AG10803 (cell line): ENCODE measurements at places on chromosomes 4 and X.
A peak's percentile ranks its signal among the peaks of the same experiment; 100 is the strongest.

- DNase-seq: no peak
Observed at GRCh38 chrX:131910586-131910985, 112.5 kb upstream of the STK26 start.

GRCh38 chrX:103367502-103367901 is 8.8 kb upstream of the BEX3 start:
- peak; percentile 31 for DNase-seq

DNA sequence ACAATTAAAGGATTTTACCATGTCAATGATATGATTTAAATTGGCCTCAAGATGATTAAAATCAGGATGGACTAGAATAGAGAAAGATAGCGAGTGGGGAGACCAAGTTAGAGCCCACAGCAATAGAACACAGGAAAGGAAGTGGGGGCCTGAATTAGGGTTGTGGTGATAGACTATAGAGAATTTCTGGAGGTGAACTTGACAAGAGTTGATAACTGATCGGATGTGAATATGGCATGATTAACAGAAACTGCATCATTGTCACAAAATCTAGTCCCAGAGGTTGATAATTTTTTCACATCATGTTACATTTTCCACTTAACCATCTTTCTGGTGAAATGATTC is 26.3 kb upstream of the TRPC3 start:
- DNase-seq: no peak

GRCh38 chr4:1870328-1870577 is 940 bp upstream of the NSD2 start:
- peak; percentile 75 for DNase-seq

- peak; percentile 30 for DNase-seq
Observed at GRCh38 chr4:38868059-38868960, 704 bp downstream of the FAM114A1 start.

DNA sequence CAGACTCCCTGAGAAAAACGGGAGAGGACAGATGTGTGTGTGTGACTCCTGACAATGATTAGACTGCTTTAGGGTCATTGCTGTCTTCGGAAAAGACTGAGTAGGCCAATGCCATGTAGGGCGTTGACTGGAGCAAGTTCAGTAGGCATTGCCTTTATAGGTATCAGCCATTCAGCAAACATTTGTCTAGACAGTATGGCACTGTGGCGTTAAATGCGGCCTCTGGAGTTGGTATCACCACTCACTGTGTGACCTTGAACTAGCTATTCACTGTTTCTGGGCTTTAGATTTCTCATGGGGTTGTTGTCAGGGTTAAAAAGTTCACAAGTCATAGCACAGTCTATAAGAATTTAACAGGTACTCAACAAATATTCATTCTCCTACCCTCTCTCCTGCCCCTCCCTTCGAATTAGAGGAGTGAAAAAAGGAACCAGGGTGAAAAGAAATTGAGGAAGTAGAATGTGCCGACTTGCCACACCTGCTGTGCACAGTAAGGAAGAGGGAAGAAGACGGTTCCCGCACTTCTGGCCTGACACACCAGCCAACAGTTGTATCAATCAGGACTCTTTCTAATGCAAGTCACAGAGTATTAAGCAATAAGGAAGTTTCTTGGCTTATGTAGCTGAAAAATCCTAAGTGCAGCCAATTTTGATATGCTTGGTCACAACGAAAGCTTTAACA is 83.2 kb upstream of the PLAC8 start:
- no peak for DNase-seq

DNA sequence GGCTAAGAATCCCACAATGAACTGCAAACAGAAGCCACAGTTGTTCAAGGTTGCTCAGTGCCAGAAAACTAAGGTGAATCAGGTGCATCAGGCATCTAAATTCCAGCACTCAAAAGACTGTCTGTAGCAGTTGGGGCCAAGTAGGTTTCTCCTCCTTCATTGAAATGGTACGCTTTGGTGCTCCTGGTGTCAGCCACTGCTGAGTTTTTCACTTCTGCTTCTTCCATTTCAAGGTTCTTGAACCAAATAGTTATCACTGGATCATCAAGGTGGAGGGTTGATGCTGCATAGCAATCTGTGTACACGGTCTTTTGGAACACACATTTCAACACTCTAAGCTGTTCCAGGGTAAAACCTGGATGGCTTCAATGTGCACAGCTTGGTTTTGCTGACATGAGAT is 74.4 kb downstream of the TMA16 start:
- DNase-seq: no peak

DNA sequence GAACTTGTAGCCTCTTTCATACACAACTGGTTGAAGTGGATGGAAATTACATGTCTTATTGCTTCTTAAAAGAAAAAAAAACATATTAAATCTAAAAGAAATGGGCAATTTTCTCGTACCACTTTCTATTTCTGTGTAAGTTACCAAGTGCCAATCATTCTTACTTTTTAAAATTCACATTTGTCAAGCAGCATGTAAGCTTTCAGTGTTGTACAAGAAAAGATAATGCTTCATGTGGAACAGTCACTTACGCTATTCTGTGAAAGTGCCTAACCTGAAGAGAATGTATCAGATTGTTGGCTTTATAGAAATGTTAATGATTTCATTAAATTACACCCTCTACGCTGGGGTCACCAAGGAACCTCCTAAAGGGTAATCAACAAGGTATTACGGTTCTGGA is 4.4 kb upstream of the DCTD start:
- no peak for DNase-seq

- no peak for DNase-seq
Observed at GRCh38 chr4:129804461-129804981, 708.6 kb downstream of the C4orf33 start.

DNA sequence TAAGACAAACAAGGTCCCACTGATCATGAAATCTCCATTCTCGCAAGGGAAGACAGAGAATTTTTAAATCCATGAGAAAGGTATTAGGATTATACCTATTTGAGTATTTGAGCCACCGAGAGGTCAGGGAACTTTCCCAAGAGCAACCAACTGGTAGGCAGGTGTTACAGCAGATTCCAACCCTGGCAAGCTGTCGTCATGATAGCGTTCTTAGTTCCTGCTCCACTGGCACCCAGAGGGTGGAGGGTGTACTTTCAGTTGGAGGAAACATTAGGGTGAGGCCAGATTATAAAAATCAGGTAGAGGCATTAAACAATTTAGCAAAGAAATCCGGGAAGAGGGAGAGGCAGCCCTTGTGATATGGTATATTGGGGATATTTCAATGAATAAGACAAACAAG is 23.3 kb downstream of the COQ2 start:
- DNase-seq: no peak

DNA sequence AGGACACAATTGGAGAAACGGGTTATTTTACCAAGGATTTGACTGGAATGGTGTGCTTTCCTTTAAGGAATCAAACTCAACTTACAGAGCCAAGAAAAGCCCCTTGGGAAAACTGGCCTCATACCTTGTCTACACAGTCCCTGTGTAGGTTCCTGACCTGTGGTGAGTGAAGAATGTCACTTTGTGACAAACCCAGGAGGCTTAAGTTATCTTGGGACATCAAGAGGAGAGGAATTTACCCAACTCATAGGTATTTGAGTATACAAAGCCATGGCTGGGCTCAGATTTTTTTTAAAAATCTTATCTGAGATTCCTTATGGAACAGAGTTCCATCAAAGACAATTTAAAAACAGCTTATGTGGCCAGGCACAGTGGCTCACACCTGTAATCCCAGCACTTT is 112.1 kb downstream of the EIF4E start:
- DNase-seq: no peak

GRCh38 chrX:110284159-110284558 is 33.7 kb downstream of the AMMECR1 start:
- DNase-seq: peak; percentile 92

GRCh38 chr4:8880851-8881250 is 9.2 kb upstream of the HMX1 start:
- no peak for DNase-seq

- DNase-seq: no peak
Observed at GRCh38 chrX:2526390-2526789, 25.6 kb upstream of the DHRSX start.

GRCh38 chrX:28351801-28352200 is 235.4 kb upstream of the IL1RAPL1 start:
- DNase-seq: no peak

GRCh38 chr4:153153339-153153871 is 50.8 kb upstream of the TRIM2 start:
- DNase-seq: peak; percentile 42

GRCh38 chr4:136680271-136680670 is 852.0 kb downstream of the PCDH18 start:
- no peak for DNase-seq

GRCh38 chrX:13996650-13997049 is 33.0 kb downstream of the GEMIN8 start:
- no peak for DNase-seq

- no peak for DNase-seq
Observed at GRCh38 chrX:103697687-103698086, 11.2 kb upstream of the MORF4L2 start.

GRCh38 chrX:135984791-135985156 is 461 bp upstream of the SLC9A6 start:
- DNase-seq: no peak

DNA sequence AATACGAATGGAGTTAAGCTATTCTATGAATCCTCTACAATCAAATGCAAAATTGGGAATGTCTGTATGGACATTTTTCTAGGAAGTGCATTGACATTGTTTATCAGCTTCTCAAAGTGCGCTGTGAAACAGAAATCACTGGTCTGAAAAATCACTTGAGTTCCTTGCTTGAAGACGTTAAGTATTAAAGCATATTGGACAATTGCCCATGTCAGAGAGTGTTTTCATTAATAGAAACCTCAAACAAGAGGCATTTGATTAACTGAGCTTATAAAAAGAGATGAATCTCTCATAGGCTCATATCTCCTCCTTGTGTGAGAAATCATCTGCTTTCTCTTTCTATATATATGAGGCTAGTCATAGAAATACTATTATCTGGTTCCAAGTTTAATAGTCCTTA is 692.1 kb upstream of the POU3F4 start:
- DNase-seq: no peak

- DNase-seq: no peak
Observed at GRCh38 chrX:43018031-43018430, 240.1 kb upstream of the PPP1R2C start.

DNA sequence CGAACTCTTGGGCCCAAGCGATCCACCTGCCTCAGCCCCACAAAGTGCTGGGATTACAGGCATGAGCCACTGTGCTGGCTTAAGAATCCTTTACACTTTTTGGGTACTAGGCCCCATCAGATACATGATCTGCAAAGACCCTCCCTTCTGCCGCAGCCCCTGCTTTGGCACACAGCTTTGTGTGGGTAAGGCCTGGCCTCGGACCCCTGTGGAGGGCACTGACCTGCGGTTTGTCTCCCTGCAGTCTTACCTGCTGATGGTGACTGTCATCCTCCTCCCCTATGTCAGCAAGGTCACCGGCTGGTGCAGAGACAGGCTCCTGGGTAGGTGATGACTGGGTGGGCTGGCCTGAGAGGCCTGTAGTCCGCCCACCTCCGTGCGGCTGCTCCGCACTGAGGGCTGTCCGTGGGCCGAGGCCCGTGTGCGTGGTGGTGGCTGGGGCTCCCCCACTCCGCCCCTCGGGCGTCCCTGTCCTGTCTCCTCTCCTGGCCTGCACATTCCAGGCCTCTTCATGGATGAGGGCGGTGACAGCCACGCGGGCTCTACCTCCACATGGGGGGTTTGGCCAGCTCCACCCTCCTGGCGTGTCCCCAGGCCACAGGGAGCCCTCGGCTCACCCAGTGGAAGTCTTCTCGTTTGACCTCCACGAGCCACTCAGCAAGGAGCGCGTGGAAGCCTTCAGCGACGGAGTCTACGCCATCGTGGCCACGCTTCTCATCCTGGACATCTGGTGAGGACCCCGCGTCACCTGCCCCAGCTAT is 18.0 kb downstream of the DGKQ start:
- DNase-seq: no peak

DNA sequence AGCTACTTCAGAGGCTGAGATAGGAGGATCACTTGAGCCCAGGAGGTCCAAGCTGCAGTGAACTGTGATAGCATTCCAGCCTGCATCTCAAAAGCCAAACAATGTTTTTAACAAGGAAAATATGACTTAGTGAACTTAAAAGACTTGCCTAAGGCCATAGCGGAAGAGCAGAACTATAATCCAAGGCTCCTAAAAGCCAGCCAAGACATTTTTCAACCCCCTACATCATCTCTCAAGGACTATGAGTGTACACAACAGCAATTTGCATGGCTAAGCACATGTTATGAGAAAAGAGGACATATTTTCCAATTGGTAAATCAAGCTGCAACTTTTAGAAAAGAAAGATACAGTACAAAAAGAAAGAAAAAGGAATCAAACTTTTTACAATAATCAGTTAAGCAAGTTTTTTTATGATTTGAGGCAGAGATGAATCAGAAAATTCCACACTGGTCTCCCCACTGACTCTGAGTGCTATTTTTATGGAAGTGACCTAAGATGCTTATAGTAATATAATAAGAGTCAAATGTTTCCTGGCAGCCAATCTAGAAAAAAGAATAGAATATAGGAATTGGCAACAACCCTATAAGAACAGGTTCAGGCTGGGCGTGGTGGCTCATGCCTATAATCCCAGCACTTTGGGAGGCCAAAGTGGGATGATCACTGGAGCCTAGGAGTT is 9.8 kb upstream of the ACOT9 start:
- DNase-seq: peak; percentile 82

DNA sequence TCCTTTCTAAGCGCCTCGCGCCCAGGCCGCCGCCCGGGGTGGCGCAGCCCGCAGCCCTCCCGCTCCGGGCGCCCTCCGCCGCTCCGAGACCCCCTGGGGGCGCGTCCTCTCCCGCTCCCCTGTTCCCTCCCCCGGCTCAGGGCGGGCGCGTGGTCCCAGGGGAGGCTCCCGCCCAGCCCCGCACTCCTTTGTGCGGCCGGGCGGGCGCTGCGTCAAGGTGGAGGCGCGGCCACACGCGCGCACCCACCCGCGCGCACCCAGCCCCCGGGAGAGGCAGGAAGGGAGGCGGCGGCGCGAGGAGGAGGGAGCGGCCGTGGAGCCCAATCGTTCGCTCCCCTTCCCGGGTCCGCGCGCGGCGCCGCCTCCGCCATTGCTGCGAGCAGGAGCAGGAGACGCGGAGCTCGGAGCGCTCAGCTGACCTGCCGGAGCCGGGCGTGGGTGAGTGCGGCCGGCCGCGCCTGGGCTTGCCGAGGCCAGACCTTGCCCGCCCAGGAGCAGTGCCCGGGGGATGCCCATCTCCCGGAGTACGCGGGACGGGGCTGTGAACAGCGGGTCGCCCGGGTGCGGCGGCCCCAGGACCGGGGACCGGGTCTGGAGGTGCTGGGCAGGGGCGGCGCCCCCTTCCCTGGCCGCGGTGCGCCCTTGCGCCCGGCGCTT is at the start of gene NSG1:
Gene NSG1 (plus strand): TSS at position 367 of the 657 bp plus-strand sequence. CDS start 528 bp downstream, outside the sequence.
- DNase-seq: peak; percentile 9
